ENCODE measurements at places on chromosomes 16 and 17.

DNA sequence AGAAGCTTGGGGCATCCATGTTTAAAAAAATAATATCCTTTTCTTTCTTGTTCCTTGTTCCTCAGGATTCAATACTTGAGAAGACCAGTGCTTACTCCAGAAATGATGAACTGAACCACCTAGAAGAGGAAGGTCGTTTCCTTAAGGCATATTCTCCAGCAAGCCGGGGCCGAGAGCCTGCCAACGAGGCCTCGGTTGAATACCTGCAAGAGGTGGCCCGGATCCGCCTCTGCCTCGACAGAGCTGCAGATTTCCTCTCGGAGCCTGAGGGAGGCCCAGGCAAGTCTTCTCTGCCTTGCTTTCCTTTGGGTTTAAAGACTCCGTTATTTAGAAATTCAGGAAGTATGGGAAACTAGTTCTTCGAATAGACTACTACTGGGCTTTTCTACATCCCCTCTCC, 42.5 kb upstream of the ENDOV start:
- no peak for DNase-seq

- DNase-seq = no peak
Measured at GRCh38 chr16:12422233-12422632, 381.5 kb downstream of the CPPED1 start.

- DNase-seq = no peak
Measured at GRCh38 chr17:66764506-66764905, 70.4 kb upstream of the CACNG5 start.

DNA sequence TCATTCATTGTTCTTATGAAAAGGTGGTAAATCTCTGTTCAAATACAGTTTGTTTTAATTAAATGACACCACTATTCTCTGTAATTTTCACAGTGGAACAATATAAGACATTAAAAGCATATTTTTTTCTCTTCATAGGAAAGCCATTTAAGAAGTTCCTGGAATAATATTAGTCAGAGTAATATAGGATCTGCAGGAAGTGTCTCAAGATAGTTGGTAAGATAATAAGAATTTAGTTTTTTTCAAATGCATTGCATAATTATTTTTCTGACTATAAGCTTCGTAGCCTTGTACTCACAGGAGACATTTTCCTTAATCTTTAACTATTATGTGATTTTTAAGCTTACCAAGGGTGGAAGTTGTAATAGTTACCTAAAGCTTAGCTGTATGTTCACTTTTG, 16.9 kb downstream of the STXBP4 start:
- DNase-seq = no peak

DNA sequence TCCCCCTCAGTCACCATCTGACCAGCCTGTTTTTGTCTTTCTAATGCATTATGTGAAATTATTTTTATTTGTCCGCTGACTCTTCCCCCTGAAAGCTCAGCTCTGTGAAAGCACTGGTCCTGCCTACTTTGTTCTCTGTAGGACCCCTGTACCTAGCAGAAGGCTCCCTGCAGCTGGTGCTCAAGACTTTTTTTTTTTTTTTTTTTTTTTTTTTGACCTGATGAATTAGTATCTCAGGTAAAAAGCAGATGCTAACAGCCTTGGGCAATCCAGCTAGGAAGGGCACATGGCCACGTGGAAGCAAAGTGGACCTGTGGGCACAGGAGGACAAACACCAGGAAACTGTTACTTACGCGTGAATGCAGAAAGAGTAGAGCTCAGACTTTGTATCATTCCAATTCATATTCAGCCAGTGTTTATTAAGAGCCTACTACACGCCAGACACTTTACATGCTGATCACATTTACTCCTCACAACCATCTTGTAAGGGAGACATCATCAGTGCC, 629 bp upstream of the UNC119 start:
- DNase-seq = no peak

DNA sequence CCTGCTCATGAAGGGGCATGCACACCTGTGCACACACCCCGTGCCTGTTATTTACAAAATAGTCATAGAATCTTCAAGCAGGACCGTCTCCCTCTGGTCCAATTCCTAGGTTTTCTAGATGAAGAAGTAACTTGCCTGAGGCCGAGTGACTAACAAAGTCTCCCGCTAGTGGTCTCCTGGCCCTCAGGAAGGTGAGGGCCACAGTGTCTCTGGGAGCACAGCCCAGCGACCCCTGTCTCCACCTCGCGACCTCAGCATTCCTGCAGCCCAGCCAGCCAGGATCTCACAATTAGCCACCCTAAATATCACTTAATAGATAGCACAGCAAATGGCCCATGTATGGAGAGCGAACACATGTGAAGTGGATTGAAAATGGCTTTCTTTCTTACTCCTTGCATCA, 30.5 kb upstream of the CACNG1 start:
- no peak for DNase-seq

DNA sequence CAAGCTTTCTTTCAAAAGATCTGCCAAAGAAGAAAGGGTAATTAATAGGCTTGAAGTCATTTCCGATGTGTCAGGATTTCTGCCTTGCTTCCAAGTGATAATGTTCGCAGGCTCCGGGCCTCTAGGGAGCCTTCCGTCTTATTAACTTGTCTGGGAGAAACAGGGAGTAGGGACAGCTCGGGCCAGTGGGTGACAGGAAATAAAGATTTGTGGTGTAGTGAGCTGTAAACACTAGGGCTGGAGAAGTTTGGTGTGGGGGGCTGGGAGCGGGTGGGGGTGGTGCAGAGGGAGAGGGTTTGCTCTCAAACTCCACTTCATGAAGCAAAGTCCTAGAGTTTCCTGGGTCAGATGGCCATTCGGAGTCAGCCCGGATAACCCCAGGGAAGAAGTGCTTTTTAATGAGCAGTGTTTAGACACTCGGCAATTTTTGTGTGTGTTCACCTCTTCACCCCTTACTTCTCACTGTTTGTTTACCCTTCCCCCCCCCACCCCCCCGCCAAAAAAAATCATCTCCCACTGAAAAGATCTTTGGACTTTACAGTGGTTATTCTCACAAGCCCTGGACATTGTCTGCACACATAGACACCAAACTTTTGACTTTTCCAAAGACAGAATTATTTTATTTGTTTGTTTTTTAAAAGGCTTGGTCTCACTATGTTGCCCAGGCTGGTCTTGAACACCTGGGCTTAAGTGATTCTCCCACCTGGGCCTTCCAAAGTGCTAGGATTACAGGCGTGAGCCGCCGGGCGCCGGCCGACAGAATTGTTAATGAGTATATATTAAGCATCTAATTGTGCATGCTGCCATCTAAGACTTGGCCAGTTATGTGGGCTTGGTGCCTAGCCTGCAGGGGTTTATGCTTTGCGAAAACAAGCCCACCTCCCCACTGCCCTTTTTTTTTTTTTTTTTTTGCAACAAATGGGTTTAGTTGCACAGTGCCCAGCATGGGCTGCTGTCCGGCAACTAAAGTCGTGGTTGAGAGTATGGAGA, 196.4 kb downstream of the CCDC182 start:
- DNase-seq = no peak

DNA sequence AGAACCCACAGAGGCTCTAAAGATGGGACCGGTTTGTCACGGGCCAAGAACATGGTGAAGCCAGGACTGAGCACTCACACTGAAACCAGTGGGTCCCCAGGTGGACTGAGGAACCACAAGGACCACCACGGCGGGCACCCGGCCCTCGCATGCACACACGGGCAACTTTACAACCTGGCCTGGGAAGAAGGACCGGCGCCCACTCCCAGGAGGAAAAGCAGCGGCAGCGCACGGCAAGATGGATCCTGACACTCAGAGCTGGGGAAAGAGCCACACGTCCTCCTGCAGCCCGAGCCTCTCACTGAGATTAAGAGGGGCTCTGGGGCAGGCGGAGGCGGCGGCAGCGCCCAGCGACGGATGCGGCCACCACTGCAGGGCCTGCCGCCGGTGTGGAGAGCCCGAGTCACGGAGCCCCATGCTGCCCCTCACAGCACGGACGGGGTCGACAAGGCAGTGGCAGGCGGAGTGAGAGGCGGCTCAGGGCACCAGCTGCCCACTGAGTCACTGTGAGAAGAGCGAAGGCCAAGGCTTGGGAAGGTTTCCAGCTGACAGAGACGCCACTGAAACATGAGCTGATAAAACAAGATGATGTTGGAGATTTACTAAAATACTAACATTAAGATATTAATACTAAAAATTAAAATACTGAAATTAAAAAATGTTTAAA, 118.3 kb downstream of the ANKRD11 start:
- DNase-seq = no peak

- DNase-seq = no peak
Measured at GRCh38 chr17:62678214-62678919, 50.9 kb downstream of the MRC2 start.

GRCh38 chr17:19502517-19502916, 31.1 kb upstream of the SLC47A1 start:
- no peak for DNase-seq

GRCh38 chr17:74740641-74741387, 3.8 kb downstream of the RAB37 start:
- DNase-seq = no peak

DNA sequence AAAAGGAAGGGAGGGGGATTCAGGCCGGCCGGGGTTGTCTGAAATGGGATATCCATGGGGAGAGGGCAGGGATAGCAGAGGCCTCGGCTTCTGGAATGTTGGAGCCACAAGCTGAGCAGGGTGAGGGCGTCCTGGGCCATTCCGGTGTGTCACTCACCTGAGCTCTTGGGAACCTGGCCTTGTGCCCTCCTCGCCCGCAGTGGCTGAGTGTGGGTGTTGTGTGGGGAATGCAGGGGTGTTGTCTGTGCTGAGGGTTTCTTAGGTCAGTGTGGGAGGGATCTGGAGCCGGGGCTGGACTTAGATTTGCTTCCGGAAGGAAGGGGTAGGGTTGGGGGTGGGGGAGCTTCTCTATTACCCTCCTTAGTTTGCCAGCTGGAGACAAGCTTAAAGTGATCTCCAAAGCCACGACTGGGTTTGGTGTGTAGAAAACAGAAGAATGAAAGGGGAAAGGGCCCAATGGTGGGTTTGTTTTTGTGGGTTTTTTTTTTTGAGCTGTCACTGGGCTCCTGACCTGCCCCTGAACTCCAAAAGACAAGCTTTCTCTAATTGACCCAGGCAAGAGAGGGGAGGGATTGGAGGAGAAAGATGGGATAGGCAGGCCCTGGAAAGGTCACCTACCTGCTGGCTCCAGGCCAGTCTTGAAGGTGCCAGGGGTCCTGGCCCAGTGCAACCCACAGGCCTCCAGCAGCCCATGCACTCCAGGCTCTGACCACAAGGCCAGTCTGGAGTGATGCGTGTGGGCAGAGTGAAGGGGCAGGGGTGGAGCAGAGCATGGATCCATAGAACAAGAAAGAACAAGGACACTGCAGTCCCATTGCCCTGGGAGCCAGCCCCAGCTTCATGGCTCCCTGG, at the start of gene SULT1A2:
Gene SULT1A2 (minus strand): TSS at position 211 of the 852 bp plus-strand sequence. CDS start 1,120 bp downstream, outside the sequence.
- DNase-seq = no peak

DNA sequence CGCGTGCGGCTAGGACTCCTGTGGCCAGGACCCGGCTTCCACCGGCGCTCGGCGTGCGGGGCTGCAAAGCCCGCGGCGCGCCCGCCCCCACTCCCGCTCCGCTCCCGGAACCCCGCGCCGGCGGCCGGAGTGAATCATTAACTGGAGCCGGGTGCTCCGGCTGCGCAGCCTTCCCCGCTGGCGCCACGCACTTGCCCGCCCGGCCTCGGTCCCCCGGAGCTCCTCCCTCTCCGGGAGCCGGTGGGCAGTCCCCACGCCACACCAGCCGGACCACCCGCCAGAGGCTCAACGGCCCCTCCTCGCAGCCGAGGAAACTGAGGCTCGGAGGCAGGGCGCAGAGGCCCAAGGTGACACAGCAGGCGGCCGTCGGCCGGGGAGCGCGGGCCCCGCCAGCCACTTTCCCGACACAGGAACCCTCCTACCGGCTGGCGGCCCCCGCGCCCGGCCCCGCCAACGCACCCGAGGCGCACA, 580 bp downstream of the BCAR1 start:
- no peak for DNase-seq

- DNase-seq = no peak
Measured at GRCh38 chr17:66523378-66524200, 221.2 kb downstream of the PRKCA start.

DNA sequence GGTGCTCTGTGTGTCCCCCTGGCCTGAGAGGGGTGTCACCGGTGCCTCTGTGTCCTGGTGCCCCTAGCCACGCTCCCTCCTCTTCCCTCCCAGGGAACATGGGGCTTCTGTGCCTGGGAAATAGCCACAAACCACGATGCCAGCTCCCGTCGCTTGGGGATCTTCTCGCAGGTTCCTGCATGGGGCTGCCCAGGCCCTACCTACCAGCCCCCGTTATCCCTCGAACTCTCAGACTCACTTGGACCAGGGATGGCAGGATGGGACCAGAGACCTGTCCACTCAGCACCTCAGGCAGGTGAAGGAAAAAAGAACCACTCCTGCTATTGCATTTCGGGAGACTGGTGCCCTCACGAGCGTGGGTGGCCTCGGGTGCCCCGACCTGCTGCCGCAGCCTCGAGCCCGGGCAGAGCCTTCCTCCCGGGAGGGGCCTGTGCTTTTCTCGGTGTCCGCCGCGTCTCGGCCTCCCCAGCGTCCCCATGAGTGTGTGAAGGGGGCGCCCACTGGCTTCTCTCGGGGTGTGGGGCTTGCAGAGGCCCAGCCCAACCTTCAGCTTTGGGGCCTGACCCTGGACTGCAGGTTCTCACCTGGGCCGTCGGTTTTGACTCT, 41.0 kb upstream of the GNG13 start:
- no peak for DNase-seq

DNA sequence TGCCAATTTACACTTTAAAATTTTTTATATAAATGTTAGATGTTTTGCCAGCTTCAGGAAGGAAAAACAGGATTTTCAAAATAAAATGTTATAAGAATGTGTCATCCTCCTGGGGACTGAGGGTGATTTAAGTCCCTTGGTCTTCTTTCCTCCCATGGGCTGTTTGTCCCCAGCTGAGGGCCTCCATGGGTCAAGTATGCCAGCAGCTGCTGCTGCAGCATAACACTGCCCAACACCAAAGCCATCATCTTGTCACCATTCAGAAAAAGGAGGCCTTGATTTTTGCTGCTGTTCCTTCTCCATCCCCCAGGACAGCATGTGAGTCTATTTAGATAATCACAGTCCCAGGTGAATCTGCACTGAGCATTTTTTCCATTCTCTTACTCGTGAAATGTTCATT, 188.5 kb downstream of the LGALS9B start:
- DNase-seq = no peak
